ENCODE measurements at places on chromosomes 3 and 15.

- DNase-seq, result no peak
Observed at GRCh38 chr15:69272891-69273290, 25.8 kb upstream of the PAQR5 start.

DNA sequence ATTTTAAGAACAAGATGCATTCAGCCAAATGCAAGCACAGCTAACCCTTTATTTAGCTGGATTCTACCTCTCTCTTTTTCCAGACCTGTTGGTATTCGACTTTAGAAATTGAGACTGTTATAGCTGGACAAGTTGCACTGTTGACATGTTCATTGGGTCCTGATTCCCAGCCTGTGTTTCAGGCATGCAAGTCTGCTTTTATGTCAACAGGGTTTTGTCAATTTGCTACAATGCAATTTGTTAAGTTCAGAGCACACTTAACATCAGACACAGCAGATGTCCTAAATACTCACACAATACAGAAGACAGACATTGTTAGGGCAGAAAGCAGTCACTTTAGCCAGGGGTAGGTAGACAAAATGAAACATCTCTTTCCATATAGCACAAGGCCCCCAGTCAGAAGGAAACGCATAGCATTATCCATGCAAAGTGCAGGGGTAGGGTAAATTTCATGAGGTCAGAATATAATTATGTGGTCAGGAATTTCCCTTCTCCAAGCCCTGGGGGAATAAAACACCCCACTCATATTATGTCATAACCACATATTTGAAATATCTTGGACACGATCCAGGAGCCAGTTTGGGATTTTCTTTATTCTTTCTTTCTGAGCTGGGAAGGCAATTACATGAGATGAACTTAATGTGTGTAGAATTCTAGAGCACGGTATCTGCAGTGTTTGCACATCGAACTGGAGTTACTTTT lies 504.1 kb downstream of the NTRK3 start:
- DNase-seq, result no peak

DNA sequence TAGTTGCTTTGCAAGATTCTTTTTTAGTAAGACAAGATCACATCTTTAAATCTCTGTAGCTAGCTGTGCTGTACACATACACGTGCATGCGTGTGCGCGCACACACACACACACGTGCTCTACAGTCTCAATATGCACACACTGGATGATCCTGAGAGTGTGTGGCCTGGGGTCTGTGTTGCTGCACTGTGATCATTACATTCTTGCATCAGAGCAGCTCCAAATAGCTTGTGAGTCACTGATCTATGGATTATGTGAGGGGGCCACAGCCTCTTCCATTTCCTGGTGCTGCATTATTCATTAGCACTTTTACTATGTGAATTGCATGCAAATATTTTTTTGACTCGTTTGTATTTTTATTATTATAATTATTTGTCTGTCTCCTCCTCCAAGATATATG lies 34.6 kb downstream of the MCTP2 start:
- no peak for DNase-seq

GRCh38 chr15:60762638-60763037 lies 283.7 kb upstream of the ICE2 start:
- DNase-seq, result no peak

- no peak for DNase-seq
Observed at GRCh38 chr3:100516838-100517237, 24.4 kb downstream of the TMEM45A start.

GRCh38 chr15:98398886-98399285 lies 249.5 kb upstream of the IGF1R start:
- no peak for DNase-seq

DNA sequence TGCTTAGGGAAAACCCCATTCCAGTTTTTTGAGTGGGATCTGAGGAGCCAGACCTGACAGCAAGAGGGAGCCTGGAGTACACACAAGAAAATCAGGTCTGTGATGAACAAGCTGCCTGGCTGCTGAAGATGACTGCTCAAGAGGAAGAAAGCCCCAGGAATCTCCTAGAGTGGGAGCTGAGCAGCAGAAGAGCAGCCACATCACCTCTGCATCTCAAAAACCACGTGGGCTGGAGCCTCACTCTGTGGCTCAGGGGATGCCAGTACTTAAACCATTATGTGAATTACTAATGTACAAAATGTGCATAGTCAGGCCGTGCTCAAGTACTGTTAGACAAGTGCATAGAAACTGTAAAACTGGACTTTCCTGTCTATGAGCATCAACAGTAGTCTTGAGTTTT lies 52.4 kb downstream of the SLC9A9 start:
- no peak for DNase-seq

DNA sequence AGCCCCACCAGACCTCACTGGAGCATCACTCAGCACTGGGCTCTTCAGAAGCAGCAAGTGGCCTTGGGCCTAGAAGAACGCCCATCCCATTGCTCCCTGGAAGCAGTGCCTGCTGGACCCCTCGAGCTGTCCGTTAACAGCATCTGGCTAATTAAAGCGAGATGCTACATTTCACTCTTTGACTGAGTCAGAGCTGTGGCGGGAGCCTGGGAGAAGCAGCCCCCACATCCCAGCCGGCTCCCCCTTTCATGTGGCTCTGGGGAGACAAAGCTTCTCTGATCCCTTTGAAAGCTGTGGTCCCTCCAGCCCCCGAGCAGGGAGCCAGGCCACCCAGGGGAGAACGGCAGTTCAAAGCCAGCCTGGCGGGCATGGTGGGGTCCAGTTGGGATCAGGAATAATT lies 103.7 kb downstream of the MEGF11 start:
- no peak for DNase-seq

- DNase-seq, result no peak
Observed at GRCh38 chr15:98381446-98381845, 266.9 kb upstream of the IGF1R start.

DNA sequence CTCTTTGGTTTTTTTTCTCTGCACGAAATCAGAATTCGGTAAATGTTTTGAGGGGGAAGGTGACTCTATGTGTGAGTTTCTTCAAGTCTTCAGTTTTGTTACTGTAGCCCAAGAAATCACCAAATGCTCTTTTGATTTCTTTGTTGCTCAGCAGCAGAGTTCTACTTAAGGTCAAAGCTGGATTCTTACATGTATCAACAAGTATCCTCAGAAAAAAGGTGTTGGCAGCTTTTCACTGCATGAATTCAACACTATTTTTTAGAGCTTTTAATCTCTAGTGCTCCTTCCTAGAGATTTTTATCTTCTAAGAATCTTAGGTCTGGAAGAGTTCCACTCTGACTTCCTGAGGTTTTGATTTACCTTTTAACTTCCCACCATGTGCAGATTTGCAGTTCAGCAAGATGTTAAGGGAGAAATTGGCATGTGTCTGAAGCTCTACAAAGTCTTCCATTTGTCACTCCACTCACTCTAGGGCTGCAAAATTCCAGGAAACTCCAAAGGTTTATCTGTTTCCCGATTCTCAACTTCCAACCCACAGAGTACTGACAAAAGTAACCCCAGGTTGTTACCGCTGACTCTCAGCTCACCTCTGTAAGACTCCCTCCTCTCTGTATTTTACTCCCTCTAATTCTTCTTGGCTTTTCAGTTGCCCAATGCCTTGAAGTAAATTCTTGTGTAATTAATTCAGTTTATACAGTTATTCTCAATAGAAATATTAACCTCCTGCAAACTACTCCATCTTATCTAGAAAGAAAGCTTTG lies 13.3 kb upstream of the CD200 start:
- DNase-seq, result no peak

- DNase-seq, result no peak
Observed at GRCh38 chr15:56931639-56932508, 13.4 kb downstream of the TCF12 start.

GRCh38 chr3:197380786-197381185 lies 82.4 kb upstream of the DLG1 start:
- DNase-seq, result no peak

DNA sequence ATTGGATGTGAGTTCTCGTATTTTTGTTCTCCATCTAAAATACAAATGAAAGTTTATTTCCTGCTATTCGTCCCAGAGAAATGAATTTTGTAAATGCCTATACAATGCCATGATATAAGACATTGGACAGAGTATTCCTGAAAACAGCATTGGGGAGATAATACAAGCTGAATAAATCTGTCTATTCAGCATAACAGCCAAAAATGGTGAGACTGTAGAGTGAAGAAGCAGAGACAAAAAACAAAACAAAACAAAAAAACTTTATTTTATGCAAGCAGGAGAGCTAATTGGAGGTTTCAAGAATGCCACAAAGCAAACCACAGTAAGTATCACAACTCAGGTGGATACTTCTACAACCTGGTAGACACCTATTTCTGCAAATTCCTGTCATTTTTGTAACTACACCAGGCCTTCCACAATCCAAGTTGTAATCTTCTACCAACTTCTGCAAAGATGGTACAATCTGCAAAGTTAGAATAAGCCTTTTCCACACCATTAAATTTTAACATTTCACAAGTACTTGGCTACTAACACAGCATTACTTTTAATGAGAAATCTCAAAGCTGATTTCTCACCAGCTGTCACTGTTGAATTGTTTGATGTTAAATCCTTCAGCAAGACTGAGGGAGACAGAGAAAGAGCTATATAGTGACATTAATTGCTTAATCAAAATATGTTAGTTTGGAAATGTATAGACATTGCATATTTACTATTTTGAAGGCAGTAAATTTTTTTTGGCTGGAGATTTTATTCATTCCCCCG lies 163.1 kb downstream of the CLSTN2 start:
- DNase-seq, result no peak

- no peak for DNase-seq
Observed at GRCh38 chr3:12141350-12141749, 17.4 kb downstream of the TIMP4 start.

GRCh38 chr3:5428607-5429516 lies 241.4 kb downstream of the EDEM1 start:
- no peak for DNase-seq

GRCh38 chr3:61634678-61635077 lies 73.3 kb downstream of the PTPRG start:
- DNase-seq, result no peak

- no peak for DNase-seq
Observed at GRCh38 chr3:98824256-98824655, 61.1 kb downstream of the ST3GAL6 start.

- DNase-seq, result no peak
Observed at GRCh38 chr15:83061680-83062079, 5.4 kb downstream of the BTBD1 start.

GRCh38 chr15:37083610-37084009 lies 16.7 kb downstream of the MEIS2 start:
- no peak for DNase-seq

GRCh38 chr15:66885281-66885915 lies 180.0 kb upstream of the SMAD3 start:
- DNase-seq, result no peak

GRCh38 chr15:22806156-22806555 lies 19.7 kb downstream of the NIPA1 start:
- DNase-seq, result no peak

DNA sequence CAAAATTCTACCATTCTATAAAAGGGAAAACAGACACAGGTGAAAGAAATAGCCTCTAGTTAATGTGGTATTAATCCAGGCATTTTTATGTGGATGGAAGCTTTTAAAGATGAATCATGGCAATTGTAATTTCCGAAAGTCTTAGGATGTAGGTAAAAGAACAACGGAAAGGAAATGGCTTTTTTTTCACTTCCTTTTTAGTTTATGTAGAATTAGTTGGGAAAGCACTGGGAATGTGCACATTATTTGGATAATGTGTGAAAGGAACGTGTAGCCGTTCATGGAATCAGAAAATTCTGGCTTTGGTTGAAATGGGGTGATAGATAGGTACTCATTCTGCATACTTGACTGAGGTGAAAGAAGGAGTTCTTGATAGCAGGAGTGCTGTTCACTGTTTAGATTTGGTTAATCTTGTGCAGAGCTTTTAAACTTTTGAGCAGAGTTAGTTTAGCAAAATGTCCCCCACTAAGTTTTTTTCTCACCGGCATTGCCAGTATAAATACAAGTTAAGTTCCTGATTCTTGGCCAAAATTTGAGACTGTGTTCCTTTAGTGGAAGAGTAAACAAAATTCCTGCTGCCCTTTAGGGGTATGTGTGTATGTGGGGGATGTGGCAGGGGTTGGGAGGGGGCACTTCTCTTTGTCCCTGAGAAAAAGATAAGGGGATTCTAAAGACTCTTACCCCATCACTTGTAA lies 20.2 kb upstream of the UTS2B start:
- DNase-seq, result no peak

DNA sequence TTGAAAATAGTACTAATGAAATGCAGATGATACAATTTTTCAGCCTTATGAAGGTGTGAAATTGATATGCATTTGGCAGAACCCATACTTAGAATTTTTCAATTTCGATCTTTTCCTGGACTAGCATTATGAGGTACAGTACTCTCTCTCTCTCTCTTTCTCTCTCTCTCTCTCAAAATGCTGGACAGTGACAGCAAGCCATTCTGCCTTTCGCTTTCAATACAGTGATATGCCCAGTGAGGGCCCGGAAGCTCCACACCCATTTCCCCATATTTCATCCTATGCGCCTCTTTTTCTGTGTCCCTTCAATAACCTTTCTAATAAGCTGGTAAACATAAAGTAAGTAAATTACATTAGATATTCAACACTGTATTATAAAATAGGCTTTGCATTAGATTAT lies 595.0 kb upstream of the UBE2E2 start:
- no peak for DNase-seq

GRCh38 chr3:46996689-46997452 lies 17.4 kb downstream of the NBEAL2 start:
- DNase-seq, result no peak

DNA sequence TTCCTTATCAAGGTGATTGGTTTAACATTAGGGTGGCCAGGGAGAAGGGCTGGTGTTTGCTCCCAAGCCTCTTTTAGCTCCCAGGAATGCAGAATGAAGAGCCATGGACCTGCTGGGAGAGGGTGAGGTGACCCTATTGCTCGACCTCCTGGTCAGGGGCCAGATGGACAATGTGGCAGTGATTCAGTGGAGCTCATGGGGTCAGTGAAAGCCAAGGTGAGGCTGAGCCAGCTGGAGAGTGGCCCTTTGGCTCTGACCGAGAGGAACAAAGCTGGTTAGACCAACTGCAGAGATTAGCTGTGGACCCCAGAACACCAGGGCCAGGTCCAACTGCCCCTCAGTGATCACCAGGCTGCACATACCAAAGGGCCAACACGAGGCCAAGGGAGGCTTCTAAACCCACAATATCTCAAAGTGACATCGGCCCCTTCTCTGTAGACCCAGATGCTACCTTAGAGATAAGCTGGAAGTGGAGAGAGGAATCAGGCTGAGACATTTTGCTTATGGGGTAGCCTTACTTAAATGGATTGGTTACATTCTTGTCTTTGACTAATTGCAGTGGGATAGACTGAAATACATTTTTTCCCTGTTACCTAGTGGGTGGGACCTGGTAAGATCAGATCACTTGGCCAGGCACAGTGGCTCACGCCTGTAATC lies 15.8 kb upstream of the BTBD1 start:
- DNase-seq, result no peak
